ENCODE measurements at places on chromosomes 13 and 19.

DNA sequence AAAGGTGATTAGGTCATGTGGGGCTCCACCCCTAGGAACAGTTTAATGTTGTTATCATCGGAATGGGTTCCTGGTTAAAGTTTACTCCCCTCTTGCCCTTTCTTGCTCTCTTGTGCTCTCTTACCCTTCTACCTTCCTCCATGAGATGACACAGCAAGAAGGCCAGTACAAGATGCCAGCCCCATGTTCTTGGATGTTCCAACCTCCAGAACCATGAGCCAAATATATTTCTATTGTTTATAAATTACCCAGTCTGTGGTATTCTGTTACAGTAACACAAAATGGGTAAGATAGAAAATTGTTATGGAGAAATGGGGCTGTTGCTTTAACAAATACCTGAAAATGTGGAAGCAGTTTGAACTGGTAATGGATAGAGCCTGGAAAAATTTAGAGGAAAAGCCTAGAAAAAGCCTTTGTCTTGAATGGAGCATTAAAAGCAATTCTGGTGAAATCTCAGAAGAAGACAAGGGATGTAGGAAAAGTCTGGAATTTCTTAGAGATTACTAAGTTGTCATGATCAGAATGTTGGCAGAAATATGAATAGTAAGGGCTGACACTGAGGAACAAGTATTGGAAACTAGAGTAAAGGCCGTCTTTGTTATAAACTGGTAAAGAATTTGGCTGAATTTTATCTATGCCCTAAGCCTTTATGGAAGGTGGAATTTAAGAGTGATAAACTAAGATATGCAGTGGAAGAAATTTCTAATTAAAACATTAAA lies 53.5 kb upstream of the TSC22D1 start:
- DNase-seq = no peak

GRCh38 chr13:50873467-50873866 lies 30.0 kb upstream of the DLEU7 start:
- no peak for DNase-seq

GRCh38 chr13:53343361-53343744 lies 314.7 kb downstream of the OLFM4 start:
- DNase-seq = peak; percentile 43

DNA sequence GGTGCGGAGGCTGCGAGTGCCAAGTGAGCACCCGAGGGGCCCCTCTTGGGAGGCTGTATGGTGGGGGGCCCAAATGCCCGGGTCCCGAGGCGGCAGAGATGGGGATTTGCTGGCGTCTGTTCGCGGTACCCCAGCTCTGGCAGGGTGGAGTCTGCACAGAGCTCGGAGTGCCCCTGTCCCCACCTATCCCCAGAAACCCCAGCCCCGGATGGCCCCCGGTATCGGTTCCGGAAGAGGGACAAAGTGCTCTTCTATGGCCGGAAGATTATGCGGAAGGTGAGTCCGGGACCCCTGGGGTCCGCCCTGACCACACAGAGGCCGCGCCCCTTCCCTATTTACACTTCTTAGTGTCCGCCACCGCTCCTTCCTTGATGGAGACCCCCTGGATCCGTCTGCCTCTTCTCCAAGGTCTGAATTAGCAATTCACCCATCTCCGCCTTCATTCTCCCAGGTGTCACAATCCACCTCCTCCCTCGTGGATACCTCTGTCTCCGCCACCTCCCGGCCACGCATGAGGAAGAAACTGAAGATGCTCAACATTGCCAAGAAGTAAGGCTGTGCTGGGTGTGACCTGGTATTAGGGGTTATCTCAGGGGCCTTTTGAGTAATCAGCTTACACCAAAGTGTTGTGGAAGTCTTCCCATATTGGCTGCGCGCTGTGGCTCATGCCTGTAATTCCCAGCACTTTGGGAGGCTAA lies 630 bp downstream of the PNPLA6 start:
- no peak for DNase-seq

DNA sequence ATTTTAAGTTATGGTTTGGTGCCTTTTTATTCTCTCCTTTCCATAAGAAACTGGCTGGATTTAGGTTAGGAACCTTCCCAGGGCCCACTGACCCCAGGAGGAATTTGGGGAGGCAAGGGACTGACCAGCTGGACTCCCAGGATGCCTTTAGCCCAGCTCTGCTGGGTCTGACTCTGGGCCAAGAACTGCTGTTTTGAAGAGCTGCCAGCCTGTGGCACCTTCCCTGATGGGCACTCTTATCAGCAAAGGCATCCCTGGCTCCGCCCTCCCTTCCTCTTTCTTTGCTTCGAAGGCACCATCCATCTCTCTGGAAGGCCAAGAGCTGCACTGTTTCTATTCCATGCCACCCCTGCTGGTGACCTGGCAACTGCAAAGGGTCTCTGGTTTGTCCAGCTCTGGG lies 174.7 kb downstream of the POU4F1 start:
- no peak for DNase-seq

DNA sequence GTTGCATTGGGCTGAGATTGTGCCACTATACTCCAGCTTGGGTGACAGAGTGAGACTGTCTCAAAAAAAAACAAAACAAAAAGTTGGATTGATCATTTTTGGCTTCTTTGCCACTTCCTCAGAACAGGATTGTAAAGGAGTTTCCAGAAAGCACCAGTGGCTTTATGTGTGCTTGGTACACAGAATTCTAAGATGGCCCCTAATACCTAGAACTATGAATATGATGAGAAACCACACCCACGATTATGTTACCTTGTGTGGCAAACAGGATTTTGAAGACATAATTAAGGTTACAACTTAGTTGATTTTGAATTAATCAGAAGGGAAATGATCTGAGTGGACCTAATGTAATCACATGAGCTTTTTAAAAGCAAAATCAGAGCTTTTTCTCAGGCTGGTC lies 26.5 kb downstream of the CEACAM1 start:
- no peak for DNase-seq

DNA sequence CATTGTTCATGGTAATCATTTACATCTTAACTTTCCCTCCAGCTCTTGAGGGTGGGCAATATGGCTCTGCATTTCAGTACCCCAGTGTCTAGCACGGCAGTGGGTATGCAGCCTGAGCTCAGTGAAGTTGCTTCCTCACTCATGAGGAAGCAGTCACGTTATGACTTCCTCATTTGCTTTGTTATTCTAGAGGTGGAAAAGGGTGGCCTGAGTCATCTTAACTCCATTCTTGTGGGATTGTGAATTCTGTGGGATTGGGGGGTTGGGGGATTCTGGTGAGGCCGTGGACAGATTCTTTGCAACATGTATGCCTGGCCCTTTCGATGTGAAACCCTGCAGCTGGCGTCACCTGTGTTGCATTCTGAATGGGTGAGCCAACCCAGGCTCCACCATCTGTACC lies 406.7 kb upstream of the ZNF507 start:
- no peak for DNase-seq

GRCh38 chr13:23794267-23795161 lies 94.7 kb downstream of the MIPEP start:
- DNase-seq = no peak

- DNase-seq = no peak
Observed at GRCh38 chr13:41327994-41328790, 17.1 kb downstream of the NAA16 start.

GRCh38 chr13:101876951-101877350 lies 424.5 kb downstream of the ITGBL1 start:
- no peak for DNase-seq

- DNase-seq = no peak
Observed at GRCh38 chr13:69319656-69320055, 788.0 kb upstream of the ATXN8OS start.

GRCh38 chr13:41658057-41658661 lies 200.8 kb downstream of the RGCC start:
- DNase-seq = no peak

GRCh38 chr19:38736036-38736412 lies 8.2 kb downstream of the CAPN12 start:
- no peak for DNase-seq

DNA sequence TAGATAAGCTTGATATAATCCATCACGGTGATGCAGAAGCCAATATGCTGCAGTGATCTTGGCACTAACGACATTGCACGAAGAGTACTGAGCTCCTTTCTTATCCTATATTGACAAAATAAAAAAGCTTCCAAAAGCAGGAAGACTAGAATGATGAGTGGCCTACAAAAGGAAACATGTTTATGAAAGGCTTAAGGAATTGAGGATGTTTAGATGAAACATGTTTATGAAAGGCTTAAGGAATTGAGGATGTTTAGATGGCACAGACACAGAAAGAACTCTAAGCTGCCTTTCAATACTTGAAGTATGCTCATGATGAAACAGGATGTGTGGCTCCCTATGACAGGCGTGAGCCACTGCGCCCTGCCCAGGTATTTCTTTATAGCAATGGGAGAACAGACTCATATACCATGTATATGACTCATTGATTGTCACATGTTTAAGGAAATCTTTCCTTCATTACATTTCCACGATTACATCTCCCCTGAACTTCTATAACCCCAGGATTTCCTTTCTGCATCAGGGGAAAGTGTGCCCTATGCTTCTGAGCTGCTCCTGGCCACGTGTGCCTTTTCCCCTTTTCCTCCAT lies 690.8 kb upstream of the ARGLU1 start:
- no peak for DNase-seq

- no peak for DNase-seq
Observed at GRCh38 chr13:75645141-75645540, 9.0 kb downstream of the LMO7 start.

DNA sequence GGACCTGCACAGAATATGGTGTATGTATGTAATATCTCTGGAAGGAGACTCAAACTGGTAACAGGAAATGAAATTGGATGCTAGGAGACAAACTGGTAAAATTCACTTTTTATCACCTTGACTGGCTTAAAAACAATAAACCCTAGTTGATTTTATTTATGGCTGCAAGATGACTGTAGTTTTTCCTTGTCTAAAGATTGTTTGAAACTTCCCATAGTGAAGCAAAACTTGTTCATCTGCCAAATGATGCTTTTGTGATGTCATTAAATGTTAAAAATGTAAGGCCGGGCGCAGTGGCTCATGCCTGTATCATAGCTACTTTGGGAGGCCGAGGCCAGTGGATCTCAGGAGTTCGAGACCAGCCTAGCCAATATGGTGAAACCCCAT lies 2.5 kb upstream of the ECH1 start:
- DNase-seq = no peak

DNA sequence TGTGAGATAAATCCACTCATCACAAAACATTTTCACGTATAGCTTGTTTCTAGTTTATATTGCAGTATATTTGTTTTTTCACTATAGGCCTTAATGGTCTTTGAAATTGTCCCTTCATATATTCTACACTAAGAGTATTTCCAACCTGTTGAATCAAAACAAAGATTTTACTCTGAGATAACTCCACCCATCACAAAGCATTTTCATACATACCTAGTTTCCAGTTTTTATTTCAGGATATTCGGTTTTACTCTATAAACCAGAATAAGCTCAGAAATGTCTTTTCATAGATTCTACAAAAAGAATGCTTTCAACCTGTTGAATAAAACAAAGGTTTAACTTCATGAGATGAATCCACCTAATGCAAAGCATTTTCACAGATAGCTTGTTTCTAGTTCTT lies 1528.7 kb downstream of the UQCRFS1 start:
- no peak for DNase-seq

DNA sequence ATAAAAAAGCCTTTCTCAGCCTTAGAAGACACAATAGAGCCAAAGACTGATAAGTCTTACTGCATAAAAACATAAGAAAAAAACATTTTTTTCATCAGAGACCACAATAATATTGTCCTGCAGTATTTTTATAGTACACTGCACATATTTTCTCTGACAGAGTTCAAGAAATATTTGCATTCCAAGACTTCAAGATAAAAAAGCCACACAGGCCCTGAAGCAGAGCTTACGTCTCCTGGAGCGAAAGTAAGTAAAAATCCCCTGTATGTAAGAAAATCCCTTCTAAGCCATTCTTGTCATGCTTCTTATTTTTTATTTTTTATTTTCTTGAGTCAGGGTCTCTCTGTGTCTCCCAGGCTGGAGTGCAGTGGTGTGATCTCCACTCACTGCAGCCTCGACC lies 755.9 kb downstream of the LIG4 start:
- DNase-seq = no peak

- no peak for DNase-seq
Observed at GRCh38 chr13:44817131-44817671, 172.1 kb downstream of the NUFIP1 start.

DNA sequence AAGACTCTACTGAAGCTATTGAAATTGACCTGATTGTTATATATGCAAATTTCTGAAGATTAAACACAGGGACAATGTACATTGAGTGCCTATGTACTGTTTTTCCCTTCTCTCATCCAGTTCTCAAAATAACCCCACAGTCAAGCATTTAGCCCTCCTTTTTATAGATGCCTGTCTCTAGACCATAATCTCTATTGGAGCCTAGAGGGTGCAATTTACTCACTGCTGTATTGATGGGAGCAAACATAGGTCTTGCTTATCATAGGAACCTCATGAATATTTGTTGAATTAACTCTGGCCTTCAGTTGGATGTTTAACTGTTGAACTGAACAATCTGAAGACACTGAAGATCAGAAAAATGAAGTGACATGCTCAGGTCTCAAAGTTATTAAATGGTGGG lies 183.0 kb downstream of the RFC3 start:
- DNase-seq = no peak

DNA sequence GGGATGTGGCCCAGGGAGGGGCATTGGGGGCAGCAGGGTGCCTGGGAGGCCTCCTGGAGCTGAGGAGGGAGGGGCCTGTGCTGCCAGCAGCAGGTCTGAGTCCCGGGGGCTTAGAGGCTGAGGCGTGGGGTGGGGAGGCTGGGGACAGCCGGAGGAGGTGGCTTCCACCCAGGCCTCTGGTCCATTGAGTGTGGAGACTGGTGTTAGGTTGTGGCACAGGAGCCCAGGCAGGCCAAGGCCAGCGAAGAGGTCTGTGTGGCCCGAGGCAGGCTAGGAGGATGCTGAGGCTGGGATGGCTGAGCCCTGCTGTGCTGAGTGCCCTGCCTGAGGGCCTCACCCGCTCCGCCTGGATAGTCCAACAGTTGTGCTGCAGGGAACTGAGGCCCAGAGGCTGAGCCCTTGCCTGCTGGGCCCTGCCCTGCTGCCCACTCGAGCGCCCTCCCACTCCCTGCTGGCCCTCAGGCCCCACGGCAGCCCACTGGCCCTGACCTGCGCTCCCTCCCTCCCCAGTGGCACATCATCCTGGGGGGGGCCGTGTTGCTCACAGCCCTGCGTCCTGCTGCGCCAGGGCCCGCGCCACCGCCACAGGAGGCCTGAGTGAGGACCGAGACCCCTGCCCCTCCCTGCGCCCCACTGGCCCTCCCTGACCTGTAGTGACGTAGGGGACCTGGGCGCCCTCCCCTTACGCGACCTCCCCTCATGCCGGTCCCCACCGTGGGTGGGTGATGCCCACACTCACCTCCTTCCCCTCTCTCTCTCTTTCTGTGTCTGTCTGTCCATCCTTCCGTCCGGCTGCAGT lies 4.9 kb upstream of the GARIN5A start:
- no peak for DNase-seq

- DNase-seq = peak; percentile 27
Observed at GRCh38 chr19:51771376-51772130, 10.6 kb downstream of the FPR2 start.

GRCh38 chr19:2076526-2076944 lies 19.6 kb downstream of the MOB3A start:
- DNase-seq = no peak

- DNase-seq = no peak
Observed at GRCh38 chr13:35926859-35927530, 204.2 kb downstream of the DCLK1 start.

GRCh38 chr19:29760752-29761502 lies 45.9 kb upstream of the C19orf12 start:
- DNase-seq = no peak
